ENCODE measurements at places on chromosomes 2 and 18.
A peak's percentile ranks its signal among the peaks of the same experiment; 100 is the strongest.

GRCh38 chr2:75560022-75560767 is 544 bp downstream of the EVA1A start:
- peak; percentile 46 for ATAC-seq

- ATAC-seq, result no peak
Measured at GRCh38 chr2:45224321-45224992, 215.2 kb upstream of the SIX2 start.

DNA sequence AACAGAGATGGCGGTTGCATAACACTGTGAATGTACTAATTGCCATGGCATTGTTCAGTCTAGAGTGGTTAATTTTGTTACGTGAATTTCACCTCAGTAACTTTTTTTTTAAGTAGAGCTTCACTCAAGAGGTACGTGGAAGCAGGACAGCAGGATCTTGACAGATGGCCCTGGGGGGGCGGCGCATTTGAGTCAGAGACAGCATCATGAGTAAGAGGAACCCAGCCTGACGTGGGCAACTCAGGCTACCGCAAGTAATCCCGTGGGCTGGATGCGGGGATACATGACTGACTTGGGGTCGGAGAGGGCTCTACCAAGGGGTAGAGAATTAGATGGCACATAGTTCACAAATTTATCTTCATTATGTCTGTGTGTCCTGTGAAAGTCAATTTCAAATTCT is 38.1 kb upstream of the DAPL1 start:
- no peak for ATAC-seq

- ATAC-seq, result peak; percentile 72
Measured at GRCh38 chr18:58269931-58270330, 225.9 kb downstream of the NEDD4L start.

DNA sequence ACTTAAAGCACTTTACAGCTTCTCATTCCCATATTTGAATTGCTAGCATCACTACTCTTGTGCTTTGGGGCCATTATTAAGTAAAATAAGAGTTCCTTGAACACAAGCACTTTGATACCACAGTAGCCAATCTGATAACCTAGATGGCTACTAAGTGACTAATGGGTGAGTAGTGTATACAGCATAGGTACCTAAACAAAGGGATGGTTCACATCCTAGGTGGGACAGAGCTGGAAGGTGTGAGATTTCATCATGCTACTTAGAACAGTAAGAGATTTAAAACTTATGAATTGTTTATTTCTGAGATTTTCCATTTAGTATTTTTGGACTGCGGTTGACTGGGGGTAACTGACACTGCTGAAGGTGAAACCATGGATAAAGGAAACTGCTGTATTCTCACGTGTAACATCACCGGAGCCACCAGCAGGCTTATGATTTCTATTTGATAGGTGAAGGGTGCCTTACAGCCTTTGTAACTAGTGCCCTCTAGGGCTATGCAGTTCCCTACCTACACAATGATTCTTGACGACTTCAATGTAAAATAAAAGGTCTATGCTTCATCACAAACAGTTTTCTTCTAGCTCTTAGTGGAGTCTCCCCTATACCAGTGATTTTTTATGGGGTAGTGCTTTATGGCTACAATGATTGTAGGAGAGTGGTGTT is 22.1 kb upstream of the CRIM1 start:
- no peak for ATAC-seq

DNA sequence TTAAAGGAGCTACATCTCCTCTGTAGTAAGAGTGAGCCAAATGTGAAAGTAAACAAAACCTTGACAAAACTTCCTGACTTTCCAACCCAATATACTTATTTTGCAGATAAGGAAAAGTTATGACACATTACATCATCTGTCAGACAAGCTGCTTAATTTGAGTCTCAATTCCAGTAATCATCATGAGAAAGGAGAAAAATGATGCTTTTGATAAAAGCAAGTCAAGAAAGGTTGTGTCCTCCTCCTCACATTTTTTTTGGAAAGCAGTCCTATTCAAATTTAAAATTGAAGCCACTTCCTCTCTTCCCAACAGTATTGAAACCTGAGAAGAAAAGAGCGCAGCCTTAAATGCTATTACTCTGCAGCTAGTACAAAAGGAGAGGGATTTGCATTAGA is 519.6 kb downstream of the LRP1B start:
- no peak for ATAC-seq

- ATAC-seq, result no peak
Measured at GRCh38 chr2:5385596-5385995, 306.6 kb upstream of the SOX11 start.

- peak; percentile 74 for ATAC-seq
Measured at GRCh38 chr18:12726774-12727550, 24.1 kb downstream of the PSMG2 start.

GRCh38 chr2:667332-667999 is 9.7 kb downstream of the TMEM18 start:
- peak; percentile 78 for ATAC-seq

Measured in esophagus mucosa (tissue), 1 donor.